ENCODE measurements at places on chromosomes 12 and 14. TPM values are rescaled to one million over a fixed set of nuclear protein-coding genes. Genes with fewer than 3 reads are reported as not detected.

- no peak for DNase-seq
Observed at GRCh38 chr14:54805070-54805444, 97.6 kb downstream of the GCH1 start.

DNA sequence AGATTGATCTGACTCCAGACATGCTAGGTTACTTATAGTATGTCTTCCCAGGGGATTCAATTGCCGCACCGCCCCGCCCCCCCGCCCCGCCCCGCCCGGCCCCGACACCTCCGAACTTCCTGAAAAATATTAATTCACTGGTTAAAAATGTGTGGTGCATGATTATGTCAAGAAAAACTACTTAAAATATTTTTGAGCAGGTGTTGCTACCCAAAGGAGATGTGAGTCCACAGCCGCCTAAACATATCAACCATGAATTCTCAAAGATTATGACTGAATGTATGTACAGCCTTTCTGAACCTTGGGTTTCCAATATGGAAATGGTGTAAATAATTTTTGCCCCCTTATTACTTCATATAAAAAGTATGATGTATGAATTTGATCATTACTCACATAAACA lies 2.7 kb upstream of the RIMKLB start:
- DNase-seq = no peak

- DNase-seq = no peak
Observed at GRCh38 chr14:64388533-64389285, 556 bp downstream of the MTHFD1 start.

- no peak for DNase-seq
Observed at GRCh38 chr12:10358969-10359368, 30.9 kb downstream of the KLRK1 start.

GRCh38 chr14:102909911-102910310 lies 12.6 kb upstream of the AMN start:
- DNase-seq = no peak

DNA sequence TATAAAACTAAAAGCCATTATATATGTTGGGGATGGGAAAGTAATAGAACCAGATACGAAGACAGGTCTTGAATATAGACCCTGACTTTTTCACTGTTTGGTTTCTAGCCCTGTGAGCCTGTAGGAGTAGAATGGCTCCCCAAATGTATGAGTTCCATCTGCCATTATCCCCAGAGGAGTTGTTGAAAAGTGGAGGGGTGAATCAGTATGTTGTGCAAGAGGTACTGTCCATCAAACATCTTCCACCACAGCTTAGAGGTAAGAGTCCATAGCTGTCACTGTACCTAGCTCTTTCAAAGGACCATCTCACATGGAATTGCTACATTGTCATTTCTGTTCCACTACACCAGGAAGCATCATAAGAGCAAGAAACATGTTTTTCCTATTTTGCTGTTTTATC lies 1.1 kb downstream of the NCAPD2 start:
- no peak for DNase-seq

- DNase-seq = no peak
Observed at GRCh38 chr12:15535352-15535781, 213.1 kb downstream of the PTPRO start.

GRCh38 chr12:55227643-55228042 lies 6.8 kb downstream of the OR10A7 start:
- no peak for DNase-seq

GRCh38 chr12:108890208-108890607 lies 10.3 kb downstream of the DAO start:
- DNase-seq = no peak

GRCh38 chr12:95909871-95910270 lies 32.5 kb downstream of the CCDC38 start:
- no peak for DNase-seq

DNA sequence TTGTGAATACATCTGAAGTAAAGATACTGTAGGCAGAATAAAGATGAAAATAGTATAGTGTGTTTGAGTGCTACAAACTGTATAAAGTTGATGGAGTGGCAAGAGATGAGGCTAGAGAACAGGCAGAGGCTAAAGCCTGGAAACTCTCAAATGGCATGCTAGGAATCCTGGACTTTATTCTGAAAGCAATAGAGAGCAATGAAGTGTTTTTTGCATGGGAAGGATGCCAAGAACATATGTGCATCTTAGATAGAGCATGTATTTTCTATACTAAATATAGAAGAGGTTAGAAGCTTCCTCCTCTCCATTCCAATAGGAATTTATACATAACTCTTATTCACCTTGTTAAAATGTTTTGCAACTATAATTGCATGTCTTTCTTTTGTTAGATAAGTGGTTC lies 86.3 kb upstream of the TMTC2 start:
- no peak for DNase-seq

- DNase-seq = no peak
Observed at GRCh38 chr14:100067481-100067880, 2.3 kb downstream of the EVL start.

DNA sequence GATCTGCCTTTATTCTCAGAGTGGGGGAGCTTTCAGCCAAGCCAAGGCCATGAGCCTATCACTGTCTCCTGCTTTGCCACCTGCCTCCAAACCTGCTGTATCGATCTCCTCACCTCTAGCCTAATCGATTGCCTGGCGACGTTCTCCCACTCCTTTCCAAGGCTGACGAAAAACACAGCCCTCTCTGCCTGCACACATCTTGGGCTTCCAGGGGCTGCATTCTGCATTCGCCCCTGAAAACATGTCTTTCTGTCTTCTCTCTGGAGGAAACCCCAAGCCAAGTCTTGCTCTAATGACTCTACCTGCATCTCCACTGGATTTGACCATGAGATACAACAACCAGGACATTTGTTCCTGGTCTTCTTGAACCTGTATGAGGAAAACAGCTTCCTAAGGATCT lies 540.7 kb downstream of the BCL11B start:
- DNase-seq = no peak

- DNase-seq = peak; percentile 85
Observed at GRCh38 chr12:46627686-46628085, 198.1 kb downstream of the SLC38A4 start.

DNA sequence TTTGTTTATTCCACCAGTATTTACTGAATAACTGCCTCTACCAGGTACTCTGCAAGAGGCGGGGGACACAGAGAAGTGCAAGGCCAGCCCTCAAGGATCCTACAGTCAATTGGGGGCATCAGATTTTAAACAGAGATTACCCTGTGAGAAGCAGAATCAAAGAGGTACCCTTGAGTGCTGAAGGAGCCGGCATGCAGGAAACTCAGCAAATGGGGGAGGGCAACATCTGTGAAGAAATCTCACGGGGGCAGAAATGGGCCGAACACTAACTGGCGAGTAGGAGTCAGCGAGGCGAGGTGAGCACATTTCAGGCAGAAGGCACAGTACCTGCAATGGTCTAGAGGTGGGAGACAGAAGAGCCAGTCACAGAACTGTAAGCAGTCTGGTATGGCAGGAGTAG lies 9.0 kb downstream of the GALNT6 start:
- no peak for DNase-seq

GRCh38 chr12:113065126-113066007 lies 8.8 kb downstream of the DTX1 start:
- no peak for DNase-seq

DNA sequence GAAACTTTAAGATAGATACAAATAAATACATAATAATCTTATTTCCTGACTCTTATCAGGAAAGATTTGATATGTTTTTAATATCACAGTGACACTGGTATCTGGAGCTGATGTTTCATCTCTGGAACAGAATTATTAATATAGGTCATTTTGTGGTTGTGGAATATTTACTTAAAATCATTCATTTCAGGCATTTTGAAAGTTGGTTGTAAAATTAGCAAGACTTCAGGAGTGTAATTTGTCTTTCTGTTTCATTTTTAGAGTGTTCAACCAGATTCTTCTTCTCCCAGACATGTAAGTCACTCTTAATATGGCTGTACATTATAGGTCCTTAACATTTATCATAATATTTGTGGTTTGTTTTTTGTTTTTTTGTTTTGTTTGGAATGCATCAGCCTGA lies 115.7 kb downstream of the PCNX1 start:
- no peak for DNase-seq

DNA sequence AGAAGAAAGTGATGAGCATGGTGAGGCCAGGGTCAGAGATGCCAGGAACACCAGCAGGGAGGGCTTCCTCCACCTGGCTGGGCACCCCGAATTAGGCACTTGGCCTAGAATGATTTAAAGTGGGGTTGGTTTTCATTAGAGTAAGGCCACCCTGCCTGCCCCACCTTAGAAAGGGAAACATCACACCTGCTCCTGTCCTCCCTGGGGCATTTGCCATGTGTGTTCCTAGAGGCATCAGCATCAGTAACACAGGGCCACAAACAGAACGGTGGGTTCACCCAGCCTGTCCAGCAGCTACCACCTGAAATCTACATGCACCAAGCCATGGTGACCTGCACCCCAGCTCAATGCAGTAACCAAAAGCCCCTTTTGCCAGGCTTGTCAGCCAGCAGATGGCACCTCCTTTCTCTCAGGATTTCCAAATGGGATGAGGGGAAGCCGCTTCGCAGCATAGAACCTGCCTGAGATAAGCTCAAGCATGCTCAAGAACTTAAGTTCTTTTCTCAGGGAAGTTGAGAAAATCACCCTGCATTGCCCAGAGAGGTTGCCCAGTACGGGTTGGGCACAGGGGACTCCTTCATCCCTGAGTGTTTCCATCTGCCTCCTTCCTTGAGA lies 338.8 kb downstream of the DPF3 start:
- DNase-seq = no peak

GRCh38 chr14:36363704-36364103 lies 43.3 kb upstream of the MBIP start:
- no peak for DNase-seq

DNA sequence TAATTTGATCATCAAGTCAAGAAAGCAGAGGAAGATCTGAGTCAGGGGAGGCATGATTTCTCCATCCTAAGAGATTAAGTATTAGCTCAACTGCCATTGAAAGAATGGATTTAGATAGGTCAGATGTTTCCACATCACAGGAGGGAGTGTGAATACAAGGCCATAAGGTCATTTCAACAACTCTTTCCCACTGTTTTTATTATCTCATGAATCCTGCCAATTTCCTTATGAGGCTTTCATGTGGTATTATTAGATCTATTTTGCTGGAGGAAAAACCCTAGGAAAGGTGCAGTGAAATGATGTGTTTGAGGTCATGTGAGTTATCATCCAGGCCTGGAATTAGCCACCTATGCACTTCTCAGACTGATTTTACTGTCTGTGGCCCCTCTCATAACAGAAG lies 269.0 kb downstream of the NOVA1 start:
- no peak for DNase-seq

DNA sequence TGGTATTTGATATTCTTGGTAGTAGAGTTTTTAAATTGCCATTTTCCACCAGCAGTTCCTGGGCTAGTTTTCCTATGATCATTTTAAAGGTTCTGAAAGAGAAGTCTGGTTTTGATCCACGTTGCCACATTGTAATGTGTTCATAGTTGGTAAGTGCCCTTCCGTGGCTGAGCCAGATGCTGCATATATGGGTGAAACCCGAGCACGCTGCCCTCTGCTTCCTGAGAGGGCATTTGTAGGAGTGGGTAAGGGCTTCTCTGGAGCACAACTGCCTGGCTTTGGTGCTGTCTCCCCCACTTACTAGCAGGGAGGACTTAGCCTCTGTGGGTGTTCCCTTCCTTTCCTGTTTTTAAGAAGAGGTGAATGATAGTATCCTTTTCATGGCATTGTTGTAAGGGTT lies 7.1 kb downstream of the SNRNP35 start:
- no peak for DNase-seq

DNA sequence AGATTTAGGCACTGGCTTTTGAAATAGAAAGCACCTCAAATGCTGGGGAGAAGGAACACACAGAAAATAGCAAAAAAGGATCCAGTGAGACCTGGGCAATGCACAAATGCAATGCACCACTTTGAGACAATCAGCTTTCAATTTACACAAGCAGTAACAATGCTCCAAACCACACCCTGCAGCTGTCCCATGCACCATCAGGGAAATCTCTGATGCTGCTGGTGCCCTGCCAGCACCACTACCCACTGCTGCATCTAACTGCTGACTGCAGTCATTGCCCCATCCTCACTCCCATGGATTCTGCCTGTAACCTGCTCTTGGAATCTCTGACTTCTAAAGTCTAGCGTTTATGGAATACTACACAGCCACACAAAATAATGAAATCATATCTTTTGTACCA lies 21.0 kb upstream of the HMGA2 start:
- no peak for DNase-seq

- DNase-seq = no peak
Observed at GRCh38 chr12:11753150-11753499, 103.7 kb downstream of the ETV6 start.

DNA sequence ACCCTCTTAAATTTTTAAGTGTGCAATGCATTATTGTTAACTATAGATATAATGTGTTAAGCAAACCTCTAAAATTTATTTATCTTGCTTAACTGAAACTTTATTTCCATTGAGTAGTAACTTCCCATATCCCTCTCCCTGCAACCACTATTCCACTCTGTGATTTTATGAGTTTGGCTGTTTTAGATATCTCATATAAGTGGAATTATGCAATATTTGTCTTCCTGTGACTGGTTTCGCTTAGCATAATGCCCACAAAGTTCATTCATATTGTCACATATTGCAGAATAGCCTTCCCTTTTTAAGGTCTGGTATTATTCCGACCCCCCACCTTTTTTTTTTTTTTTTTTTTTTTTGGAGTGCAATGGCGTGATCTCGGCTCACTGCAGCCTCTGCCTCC lies 247.6 kb downstream of the EMP1 start:
- no peak for DNase-seq

GRCh38 chr14:75833326-75834020 lies 148.3 kb downstream of the TGFB3 start:
- no peak for DNase-seq

GRCh38 chr12:25553098-25553497 lies at the start of gene LMNTD1:
TSS of gene LMNTD1 (minus strand) at chr12:25553283. CDS start at chr12:25552959, 324 bp downstream.
- DNase-seq = peak; percentile 12

- no peak for DNase-seq
Observed at GRCh38 chr14:29236401-29236800, 469.8 kb downstream of the FOXG1 start.

GRCh38 chr14:68306265-68306933 lies 486.5 kb downstream of the ZFP36L1 start:
- DNase-seq = no peak

DNA sequence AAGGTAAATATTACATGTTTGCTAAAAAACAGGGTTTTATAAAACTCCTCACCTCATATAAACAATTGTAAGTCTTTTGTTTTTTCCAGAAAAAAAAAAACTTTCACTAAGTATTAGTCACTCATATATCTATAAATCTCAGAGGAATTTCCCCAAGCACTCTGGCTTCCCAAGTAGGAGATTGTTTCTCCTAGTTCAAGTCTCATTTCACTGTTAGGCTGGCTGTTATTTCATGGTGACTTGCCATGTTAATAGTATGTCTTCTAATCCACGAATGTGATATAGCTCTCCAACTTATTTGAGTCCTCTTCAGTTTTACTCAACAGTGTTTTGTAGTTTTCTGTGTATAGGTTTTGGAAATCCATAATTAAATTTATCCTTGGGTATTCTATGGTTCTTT lies 61.6 kb downstream of the CAPZA3 start:
- no peak for DNase-seq

GRCh38 chr14:63345826-63346225 lies 27.1 kb upstream of the GPHB5 start:
- no peak for DNase-seq

Gene CAPZA3
- not detected for total RNA-seq

Gene KRT85
- not detected for total RNA-seq

Gene RND1
- 9.9 TPM for total RNA-seq

Gene PCNX1
- total RNA-seq = 30.1 TPM

Gene PLEKHD1
- 0.41 TPM for total RNA-seq

Gene SLC39A9
- 82.8 TPM for total RNA-seq

Gene AKAP3
- total RNA-seq = 6.6 TPM

Gene MAP3K9
- 12.0 TPM for total RNA-seq

Gene TPPP2
- total RNA-seq = not detected

Gene TAS2R8
- not detected for total RNA-seq

Gene DEPDC4
- total RNA-seq = 0.14 TPM

Gene RFLNA
- 0.54 TPM for total RNA-seq
